ENCODE measurements at places on chromosomes 6 and 20.
A peak's percentile ranks its signal among the peaks of the same experiment; 100 is the strongest.

- DNase-seq = no peak
Observed at GRCh38 chr6:170416959-170417606, 110.5 kb downstream of the FAM120B start.

GRCh38 chr20:46251211-46251673, 57.1 kb downstream of the CDH22 start:
- DNase-seq = no peak

GRCh38 chr20:42082611-42083010, 464.4 kb upstream of the CHD6 start:
- no peak for DNase-seq

GRCh38 chr6:144286503-144287393, 1.6 kb downstream of the UTRN start:
- DNase-seq = peak; percentile 29

GRCh38 chr20:62063315-62063980, 2.2 kb downstream of the TAF4 start:
- DNase-seq = no peak

DNA sequence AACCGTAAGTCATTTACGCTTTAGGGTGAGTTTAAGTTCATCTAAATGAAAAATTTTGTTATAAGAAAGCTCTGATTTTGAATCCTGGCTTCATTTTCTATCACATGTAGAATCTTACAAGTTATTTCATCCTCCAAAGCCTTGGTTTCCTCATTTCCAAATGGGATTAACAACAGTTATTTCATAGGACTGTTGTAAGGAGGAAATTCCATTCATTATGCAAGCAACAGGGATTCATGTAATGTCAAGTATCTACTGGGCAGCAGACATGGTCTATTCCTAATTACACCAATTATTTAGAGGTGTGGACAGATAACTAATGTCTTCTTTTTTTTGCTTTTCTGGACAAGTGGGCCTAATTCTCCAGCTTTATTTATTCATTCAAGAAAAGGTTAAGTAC, 154.0 kb downstream of the PDSS2 start:
- DNase-seq = no peak

- no peak for DNase-seq
Observed at GRCh38 chr20:60236613-60237012, 278.4 kb downstream of the CDH26 start.

GRCh38 chr6:27478141-27478705, 5.3 kb upstream of the ZNF184 start:
- DNase-seq = no peak

DNA sequence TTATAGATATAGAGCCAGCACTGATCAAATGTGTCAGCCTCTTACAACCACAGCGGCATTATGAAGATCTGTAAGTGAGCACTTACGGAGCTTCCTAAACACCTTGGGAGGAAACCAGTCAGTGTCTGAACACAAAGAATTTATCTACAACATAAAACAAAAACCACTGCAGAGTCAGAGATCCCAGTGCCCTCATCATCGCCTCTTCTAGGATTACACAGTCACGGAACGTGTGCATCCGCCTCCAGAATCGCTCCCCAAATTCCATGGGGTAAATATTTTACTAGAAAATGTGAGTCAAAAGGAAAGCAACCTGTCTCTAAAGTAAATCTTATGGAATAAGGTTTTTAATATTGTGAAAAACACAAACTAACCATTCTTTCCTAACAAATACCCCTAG, 243.6 kb downstream of the PACRG start:
- DNase-seq = no peak

- DNase-seq = no peak
Observed at GRCh38 chr6:79984261-79984660, 20.2 kb upstream of the TTK start.

GRCh38 chr6:167781868-167782267, 44.8 kb upstream of the AFDN start:
- DNase-seq = no peak

DNA sequence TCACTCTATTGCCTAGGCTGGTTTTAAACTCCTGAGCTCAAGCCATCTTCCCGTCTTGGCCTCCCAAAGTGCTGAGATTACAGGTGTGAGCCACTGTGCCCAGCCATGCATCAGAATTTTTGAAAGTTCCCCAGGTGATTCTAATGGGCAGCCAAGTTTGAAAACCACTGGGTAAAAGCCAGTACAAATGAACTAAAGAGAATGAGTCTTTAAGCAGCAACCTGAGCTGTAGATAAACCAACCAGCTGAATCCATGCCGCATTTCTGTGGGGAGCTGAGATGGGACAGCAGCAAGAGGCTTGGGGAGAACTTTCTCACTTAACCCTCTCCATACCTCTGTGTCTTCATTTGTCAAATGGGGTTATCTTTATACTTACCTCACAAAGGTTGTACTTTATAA, 67.5 kb downstream of the VEGFA start:
- no peak for DNase-seq

GRCh38 chr6:34457742-34458735, 7.8 kb upstream of the PACSIN1 start:
- DNase-seq = no peak

- DNase-seq = no peak
Observed at GRCh38 chr6:111803804-111804203, 69.4 kb downstream of the FYN start.

DNA sequence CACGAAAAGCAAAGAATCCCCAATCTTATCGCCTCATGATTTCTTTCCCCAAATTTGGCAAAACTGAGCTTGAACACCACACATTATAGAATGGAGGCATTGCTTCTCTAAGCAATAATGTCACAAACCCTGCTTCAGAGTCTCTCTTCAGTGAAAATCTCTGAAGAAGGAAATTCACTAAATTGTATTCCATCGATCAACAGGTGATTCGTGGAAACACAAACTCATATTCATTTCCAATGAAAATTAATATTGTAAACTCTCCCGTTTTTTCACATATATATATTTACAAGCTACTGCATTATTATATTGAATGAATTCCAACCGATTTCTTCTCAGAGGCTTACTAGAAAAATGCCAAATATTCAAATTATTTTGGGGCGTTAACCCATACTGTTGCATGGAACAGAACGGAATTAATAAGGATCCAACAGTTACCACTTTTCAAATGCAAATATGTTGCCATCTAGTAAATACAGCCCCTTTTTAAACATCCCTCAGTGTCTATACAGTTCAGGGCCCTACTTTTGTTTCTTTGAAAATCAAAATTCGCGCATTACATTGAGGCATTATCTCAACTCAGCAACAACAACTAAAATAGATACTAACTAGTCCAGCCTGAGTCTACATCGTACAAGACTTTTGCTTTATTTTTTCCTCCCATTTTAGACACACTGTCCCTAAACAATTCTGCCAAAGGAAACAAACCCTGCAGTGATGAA, 1.3 kb downstream of the KIF13A start:
- DNase-seq = no peak

GRCh38 chr6:16671302-16672289, 89.7 kb downstream of the ATXN1 start:
- DNase-seq = no peak

DNA sequence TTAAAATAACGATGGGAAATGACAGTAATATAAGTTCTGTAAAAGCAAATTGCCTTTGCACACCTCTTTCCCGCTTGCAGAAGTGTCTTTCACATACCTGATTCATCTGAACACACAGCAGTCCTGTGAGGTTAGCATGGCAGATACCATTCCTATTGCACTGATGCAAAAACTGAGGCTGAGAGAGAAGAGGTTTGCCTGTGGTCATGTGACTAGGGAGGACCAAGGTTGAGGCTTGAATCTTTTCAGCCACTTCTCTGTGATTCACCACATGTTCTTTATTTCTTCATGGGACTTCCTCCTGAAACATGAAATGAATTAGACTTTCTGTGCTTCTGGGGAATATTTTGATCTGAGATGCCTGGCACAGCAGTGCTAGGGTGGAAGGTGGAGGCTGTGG, 92.9 kb downstream of the VEGFA start:
- no peak for DNase-seq

- DNase-seq = no peak
Observed at GRCh38 chr6:156590482-156590881, 186.7 kb upstream of the ARID1B start.

GRCh38 chr20:16479666-16480065, 93.6 kb downstream of the KIF16B start:
- no peak for DNase-seq

GRCh38 chr6:47075741-47076421, 33.7 kb upstream of the ADGRF1 start:
- DNase-seq = no peak

- no peak for DNase-seq
Observed at GRCh38 chr6:38570750-38571149, 69.0 kb downstream of the BTBD9 start.

GRCh38 chr6:155340464-155341129, 26.3 kb upstream of the TFB1M start:
- no peak for DNase-seq

GRCh38 chr6:73421534-73421933, 26.9 kb downstream of the DDX43 start:
- DNase-seq = no peak

- no peak for DNase-seq
Observed at GRCh38 chr20:47133809-47134456, 222.6 kb downstream of the ZMYND8 start.

DNA sequence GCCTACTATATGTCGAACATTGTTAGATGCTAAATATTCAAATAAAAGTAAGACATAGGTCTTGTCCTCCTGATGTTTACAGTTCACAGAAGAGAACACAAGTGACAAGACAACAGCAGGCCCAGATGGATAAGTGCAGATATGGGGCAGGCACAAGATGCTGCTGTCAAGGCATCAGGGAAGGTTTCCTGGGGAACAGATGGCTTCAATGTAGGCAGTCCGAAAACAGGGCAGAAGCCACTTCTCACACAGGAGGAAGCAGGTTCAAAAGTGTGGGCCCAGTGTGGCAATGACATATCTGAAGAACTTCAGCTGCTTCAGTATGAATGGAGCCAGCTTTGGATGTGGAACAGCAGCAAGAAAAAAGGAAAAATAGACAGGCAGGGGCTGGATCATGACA, 32.5 kb downstream of the HLA-DPB1 start:
- DNase-seq = no peak

- peak; percentile 71 for DNase-seq
Observed at GRCh38 chr6:106360410-106360988, at the start of gene CRYBG1. Gene CRYBG1 (plus strand): TSS chr6:106360717. CDS start chr6:106360909, 192 bp downstream.

DNA sequence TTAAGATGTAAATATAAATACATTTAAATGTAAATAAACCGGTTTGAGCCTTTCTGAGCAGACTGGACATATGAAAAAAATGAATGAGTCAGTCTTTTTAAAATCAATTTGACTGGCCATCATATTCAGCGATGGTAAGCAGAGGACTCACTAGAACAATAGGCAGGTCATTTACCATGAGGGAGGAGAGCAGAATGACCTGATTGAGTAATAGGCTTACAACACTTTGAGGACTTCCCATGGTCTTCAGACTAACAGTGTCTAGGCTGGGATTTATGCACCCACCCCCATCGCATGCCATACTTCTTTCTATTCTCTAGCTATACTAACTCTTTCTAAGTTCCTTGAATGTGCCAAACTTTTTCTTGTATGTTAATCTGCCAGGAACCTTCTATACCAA, 241.9 kb upstream of the RAB32 start:
- DNase-seq = no peak

GRCh38 chr6:2828629-2829028, 13.0 kb downstream of the SERPINB1 start:
- DNase-seq = no peak

DNA sequence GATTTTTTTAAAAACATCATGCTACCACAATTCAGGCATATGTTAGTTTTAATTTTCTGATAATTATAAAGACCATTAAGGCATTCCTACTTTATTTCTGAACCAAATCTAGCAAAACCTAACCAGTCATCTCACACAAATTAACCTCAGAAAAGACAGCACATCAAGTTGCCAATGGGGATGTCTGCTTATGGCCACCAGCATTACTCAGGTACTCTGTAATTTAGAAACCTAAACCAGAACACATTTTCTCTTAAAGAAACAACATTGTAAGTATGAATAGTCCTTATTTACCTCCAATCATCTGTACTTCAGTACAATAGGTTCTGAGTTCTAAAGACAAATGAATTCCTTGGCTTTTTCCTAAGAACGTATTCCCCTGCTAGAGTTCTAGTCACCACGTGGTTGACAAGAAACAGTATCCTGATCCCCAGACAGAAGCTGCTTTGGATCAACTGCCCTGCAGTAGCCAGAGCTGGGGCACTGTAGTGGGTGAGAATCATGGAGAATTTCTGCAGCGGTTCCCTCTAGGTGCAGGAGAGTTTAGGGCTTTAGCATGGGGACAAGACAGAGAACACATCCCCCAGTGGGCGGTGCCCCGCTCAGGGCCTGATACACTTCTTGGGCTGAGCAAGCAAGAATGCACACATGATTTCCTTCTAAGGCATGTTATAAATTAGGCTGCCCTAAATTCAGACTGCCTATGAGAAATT, 15.4 kb downstream of the GCLC start:
- DNase-seq = no peak

GRCh38 chr20:22582964-22583772, 1.2 kb downstream of the FOXA2 start:
- DNase-seq = no peak

- DNase-seq = no peak
Observed at GRCh38 chr6:56087421-56087820, 160.0 kb downstream of the COL21A1 start.

GRCh38 chr6:45946352-45946751, 69.3 kb downstream of the CLIC5 start:
- DNase-seq = peak; percentile 27

DNA sequence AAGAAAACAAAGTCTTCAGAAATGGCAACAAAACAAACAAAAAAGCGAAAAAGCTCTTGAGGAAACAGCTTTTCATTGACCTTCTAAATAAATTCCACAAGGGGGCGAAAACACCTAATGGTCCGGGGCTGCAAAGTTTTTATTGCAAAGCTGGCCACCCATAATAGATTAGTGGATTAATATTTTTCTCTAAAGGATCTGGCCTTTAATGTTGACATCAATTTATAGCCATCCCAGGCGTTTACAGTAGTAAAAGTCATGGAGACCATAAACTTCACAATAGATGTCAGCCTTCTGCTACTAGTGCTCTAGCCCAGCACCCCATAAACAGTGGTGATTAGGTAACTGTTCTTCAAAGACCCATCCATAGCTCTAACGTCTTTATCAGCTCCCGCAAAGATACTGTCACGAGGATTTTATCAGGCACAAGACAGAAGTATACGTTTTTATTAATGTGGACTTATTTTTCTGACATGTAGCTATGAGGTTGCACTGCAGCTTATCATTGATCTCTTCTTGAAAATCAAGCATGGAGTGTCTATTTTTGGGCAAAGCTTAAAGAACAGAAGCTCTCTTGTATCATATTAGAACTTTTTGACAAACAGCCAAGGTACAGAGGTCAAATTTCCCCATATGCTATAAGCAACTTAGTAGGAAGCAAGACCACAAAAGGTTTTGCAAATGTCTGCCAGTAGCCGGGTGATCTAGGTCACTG, 4.7 kb downstream of the CITED2 start:
- peak; percentile 32 for DNase-seq

DNA sequence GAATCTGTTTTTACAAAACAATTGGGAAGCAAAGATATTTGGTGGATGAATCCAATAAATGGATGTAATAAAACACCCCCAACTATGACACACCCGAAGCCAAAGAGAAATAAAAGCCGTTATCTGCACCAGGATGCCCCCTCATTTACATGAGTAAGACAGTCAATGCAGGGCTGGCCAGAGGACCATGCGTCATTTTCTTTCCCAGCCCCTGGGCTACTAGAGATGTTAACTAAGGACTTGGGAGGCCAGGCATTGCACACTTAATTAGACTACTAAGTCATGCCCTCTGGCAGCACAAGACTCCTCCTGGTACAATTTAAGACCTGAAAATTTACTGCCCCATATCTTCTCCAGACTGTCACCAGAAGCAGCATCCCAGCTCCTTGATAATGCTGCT, 3.2 kb downstream of the LEMD2 start:
- no peak for DNase-seq

Data from stimulated activated CD4-positive, alpha-beta T cell treated with anti-CD3 and anti-CD28 coated beads, Interleukin-15, amount 100 ng/mL, for 24 hours (primary cell).